ENCODE measurements at places on chromosomes 13 and 19. TPM values are rescaled to one million over a fixed set of nuclear protein-coding genes. Genes with fewer than 3 reads are reported as not detected.

DNA sequence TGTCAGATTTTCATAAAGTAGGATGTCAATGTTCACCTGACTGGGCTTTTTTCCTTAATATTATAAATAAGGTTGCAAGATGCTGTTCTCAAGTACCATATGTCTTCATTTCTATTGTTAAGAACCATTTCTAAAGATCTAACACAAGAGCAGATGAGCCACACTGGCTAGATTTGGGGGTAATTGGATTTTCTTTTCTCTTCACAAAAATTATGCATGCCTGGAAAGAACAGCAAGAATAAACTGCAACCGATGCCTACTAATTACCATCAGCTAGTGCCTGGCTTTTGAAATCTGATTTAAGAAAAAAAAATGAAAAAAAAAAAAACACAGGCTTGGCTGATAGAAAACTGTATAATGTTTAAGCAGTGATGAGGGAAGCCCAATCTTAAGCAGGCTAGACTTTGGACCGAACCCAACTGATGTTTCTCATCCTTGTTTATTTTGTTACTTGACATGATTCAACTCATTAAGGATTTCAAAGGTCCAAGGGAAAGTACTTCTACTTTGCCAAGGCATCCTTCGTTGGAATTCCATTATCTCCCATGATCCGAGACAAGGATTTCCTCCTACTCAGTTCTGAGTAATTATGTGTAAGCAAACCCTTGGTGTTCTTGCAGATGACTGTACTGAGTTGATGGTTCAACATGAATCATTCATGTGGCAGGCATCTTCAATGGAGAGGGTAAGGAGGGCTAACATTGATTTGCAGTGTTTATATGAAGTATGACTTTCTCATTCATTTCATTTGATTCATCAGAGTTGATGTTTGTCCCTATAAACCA, 300.5 kb downstream of the SPRY2 start:
- DNase-seq, result no peak

GRCh38 chr13:62035981-62036380, 620.3 kb upstream of the PCDH20 start:
- no peak for DNase-seq

DNA sequence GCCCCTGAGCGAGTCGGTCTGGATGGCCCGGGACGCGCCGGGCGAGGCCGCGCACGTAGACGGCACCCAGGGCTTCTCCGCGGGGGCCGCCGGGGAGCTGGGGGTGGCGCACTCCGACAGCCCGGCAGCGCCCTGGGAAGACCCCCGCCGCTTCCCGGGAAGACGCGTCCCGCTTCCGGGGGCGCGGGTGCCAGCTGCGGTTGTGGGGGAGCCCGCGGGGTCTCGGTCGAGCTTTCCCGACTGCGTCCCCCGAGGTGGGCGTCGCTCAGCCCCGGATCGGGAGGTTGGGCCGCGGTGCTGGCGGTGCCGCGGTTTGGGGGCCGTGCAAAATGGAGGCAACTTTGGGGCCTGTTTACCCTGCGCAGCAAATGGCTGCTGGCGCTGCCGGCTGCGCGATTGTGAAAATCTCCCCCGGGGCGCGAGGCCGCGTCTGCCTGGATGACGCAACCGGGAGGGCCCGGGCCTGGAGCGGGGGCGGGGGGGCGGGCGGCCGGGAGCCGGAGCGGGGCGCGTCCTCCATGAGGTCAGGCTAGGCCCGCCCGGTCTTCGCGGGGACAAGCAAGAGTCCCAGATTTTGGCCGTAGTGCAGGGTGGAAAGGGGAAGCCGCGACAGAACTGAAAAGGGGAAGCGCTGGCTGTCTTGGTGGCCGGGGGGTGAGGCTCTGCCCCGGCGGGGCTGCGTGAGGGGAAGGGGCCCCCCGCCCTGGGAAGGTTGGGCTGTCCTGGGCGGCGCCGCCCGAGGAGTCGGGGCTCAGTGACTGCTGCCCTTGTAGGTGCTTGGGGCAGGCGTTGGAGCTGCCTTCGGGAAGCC, 11.3 kb downstream of the PEAK3 start:
- DNase-seq, result peak; percentile 91

DNA sequence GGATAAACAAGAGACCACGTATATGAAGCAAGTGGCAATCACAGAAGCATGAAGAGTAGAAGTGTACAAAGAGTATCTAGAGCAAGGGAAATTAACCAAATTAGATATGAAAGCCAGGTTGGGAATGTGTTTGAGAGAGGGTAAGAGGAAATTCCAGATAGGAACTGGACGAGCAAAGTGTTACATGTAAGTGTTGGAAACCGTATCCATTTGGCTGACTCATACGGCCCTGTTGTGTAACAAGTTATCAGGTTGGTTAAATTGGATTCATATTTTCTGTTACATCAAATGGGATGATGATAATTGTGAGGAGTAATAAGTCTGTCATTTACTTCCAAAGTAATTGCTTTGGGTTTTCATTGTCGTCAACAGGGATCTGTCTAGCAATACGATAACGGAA, 46.7 kb downstream of the RXFP2 start:
- DNase-seq, result no peak

DNA sequence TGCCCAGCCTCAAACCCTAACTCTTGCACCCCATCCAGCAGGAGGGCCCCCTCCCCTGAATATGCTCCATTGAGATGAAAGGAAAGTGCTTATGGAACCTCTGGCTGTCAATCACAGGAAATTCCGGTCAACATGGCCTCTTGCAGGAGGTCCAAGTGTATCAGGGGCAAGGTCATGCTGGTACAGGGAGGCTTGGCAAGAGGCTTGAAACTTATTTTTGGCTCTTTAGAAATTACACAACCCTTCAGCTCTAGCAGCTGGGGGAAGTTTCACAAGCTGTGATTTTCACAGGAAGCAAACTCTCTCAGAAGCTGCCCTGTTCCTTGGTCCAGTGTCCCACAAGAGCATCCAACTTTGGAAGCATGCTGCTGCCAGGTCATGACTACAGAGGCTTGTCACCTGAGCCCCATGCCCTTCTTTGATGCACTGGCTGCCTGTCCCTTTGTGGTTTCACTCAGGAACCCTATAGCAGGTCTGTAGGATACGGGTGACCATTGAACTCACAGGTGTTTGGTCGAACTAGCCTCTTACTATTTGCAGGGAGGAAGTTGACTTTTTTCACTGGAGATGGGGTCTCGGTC, 8.4 kb downstream of the ASF1B start:
- no peak for DNase-seq

GRCh38 chr13:51928231-51928630, 66.5 kb downstream of the CCDC70 start:
- DNase-seq, result no peak

DNA sequence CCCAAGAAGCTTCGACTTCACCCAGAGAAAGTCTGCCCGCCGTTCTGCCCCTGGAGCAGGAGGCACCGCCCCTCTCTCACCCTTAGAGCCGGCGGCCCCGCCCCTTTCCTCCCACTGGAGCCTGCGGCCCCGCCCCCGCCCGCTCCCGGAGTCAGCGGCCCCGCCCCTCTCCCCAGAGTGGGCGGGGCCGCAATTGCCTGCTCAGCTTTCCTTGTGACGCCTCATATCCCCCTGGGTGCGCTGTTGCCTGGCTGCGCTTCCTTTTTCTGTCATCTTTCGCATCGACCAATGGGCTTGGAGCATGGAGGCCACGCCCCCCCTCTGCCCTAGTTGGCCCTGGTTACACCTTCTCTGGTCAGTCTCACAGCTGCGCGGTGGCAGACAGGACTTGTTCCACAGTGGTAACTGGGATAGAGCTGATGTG, 38.2 kb upstream of the ZNF492 start:
- DNase-seq, result peak; percentile 80

- DNase-seq, result no peak
Observed at GRCh38 chr13:112905990-112906641, 62.9 kb upstream of the MCF2L start.

DNA sequence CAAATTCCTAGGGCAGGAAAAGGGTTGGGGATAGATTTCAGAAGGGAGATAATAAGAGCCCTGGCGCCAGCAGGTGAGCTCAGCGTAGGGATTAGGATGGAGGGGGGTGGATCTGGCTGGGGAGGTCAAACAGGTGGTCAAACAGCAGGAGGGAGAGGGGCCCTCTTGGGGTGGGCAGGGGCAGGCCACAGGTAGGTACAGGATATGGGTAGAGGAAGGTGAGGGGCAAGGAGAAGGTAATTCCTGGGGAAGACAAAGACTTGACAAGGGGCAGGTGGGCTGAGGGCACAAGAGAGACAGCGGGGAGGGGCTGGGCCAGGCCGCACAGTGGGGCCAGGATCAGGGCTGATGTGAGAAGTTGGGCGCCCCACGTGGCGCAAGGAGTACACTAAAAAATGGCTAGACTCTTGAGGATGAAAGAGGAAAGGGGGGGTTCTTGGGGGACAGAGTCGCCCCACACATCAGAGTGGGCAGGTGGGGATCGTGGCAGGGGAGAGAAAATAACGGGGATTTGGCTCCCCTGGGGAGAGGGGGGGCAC, 713 bp downstream of the KRI1 start:
- peak; percentile 64 for DNase-seq

DNA sequence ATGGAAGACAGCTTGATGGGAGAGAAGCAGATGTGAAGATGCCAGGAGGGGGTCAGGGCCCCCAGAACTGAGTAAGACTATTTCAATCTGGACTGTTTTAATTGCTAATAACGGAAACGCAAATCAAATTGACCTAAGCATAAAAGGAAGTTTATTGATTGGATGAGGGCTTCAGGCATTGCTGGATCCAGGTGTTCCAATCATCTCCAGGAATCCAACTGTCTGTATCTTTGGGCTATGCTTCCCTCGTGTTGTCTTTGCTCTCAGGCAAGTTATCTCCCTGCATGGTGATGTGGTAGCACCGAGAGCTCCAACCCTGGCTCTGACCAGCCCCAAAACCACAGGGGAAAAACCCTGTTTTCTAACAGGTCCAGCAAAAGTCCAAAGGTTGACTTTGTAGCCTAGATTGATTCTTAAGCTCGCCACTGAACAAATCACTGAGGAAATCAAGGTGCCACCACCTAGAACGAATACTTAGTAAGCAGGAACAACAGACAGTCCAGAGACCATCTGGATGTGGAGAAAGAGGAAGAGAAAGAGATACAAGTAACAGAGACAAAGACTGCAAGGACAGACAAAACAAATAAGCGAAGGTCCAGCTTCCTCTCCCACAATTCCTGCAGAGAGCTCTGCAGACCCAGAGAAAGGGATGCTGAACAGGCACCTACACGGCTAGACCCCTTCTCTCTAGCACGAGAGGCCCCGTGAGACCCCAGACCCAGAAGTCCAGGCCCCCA, 1.2 kb upstream of the C19orf81 start:
- no peak for DNase-seq

DNA sequence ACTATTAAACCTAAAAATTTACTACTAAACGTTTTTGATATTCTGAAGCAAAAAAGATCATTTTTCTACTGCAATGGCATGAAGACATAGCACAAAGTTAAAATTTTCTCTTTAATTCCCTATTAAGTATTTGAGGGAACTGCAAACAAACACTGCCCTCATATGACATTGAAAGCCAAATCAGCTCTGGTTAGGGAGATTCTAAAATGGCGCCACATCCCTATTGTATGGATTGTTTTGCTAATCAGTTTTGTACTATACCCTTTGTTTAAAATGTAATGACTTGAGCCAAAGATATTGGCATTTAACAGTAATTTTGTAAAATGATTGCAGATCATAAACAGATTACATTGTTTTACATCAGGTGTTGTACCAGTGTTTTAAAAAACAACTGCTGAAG, 65.8 kb downstream of the FLT1 start:
- DNase-seq, result no peak

DNA sequence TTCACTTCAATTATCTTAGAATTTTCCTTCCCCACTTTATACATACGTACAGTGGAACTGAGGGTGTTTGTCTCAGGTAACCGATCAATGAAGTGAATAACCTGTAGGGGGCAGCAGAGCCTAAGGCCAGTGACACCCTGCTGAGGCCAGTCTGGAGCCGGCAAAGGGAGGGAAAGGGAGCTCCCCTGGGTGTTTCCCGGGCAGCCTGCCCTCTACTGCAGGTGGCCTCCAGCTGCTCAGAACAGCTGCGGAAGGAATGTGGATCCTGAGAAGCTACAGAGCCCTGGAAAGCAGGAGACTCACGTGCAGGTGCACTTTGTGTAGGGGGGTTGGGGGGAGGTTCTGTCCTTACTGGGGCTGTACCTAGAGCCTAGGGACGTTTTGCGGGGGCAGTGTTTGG, 832 bp upstream of the ZNF491 start:
- peak; percentile 85 for DNase-seq

GRCh38 chr13:29501674-29502073, 93.8 kb downstream of the SLC7A1 start:
- DNase-seq, result no peak

- no peak for DNase-seq
Observed at GRCh38 chr13:93959796-93960533, 519.5 kb downstream of the DCT start.

DNA sequence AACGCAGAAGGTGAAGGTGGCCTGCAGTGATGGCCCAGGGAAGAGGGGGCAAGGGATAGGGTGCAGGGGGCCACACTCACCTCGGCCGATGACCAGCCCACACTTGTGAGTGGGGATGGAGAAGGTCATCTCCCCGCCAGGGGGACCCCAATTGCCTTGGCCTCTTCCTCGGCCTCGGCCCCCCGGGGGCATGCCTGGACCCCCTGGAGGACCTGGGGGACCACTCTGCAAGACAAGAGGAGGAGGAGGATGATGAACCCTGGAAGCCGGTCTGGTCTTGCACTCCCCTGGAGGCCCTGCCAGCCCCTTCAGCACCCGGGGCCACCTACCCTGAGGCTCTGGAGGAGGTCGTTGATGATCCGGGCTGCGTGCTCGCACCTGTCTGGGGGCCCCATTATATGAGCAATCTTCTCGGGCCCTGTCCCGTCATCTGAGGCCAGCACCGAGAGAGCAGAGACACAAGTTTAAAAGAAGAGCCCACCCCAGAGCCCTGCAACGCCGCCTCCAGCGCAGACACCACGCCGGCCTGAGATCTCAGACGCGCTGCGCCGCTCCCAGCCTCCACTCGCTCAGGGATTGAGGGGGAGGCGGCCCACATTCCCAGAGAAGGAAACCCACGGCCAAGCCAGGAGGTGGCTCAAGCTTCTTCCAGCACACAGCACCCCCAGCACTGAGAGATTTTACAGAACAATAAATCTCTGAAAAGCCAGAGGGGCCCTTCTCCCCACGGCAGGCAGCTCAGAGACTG, 7.8 kb downstream of the KHSRP start:
- DNase-seq, result no peak

DNA sequence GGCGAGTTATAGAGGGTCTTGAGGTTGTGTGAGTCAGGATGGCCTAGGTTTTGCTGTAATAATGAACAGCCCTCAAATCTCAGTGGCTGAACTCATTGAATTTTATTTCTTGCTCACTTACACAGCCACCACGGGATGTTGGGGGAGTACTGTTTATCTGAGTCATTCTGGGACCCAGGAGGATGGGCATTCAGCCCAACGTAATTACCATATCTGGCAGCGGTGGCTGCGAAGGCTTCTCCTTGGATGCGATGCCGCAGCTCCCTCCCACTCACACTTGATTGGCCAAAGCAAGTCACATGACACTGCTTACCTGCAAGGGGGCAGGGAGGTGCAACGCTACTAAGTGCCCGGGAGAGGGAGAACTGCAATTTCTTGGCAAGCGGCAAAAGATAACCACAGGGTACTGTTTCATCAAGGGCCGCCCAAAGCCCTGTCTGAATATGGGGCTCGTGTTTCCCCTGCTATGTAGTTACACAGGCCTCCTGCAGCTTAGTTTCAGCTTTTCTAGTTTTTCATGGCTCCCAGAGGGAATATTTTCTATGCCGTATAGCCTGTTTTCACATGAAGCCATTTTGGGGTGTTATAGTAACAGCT, 19.9 kb downstream of the ZSWIM9 start:
- DNase-seq, result no peak

ZNF606 gene
- 11.4 TPM for total RNA-seq

NFIC gene
- 173 TPM for total RNA-seq

TNNI3 gene
- 1,897 TPM for total RNA-seq

ADGRE3 gene
- 0.27 TPM for total RNA-seq

PNMA8C gene
- 0.16 TPM for total RNA-seq

KLK14 gene
- total RNA-seq, result 0.31 TPM

RAB3A gene
- total RNA-seq, result 23.8 TPM

LILRB2 gene
- 5.5 TPM for total RNA-seq
